ENCODE measurements at places on chromosomes 5 and 9.

DNA sequence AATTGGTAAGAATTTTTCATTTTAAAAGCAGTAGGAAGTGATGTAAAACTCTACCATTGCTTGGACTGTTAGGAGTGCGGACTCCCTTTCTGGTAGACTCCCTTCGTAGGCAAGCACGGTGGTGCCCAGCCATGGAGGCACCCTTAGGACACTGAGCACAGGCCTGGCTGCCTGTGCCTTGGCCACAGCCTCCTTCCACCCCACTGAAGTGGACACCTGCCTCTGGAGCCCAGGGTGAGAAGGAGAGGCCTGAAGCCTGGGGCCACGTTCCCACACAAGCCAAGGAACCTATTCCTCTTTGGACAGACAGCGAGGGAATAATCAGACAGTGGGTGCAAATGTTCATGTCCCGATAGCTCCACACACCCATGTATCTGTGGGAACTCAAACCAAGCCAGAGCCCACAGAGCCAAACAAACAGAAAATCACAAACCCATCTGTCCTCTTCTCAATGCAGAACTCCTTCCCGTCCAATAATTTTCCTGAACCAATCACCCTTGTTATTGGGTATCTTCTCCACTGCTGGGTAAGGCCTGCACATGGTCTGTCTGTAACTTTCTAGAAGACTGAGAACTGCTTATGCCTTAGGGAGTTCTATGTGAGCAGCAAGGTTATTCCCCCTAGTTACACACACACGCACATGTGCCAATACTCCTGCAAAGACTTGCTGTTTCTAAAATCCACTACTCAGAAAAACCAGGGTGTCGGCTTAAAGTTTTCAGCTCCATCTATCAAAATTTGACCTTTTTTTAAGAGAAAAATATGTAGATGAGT lies 45.2 kb downstream of the UBE2QL1 start:
- no peak for DNase-seq

DNA sequence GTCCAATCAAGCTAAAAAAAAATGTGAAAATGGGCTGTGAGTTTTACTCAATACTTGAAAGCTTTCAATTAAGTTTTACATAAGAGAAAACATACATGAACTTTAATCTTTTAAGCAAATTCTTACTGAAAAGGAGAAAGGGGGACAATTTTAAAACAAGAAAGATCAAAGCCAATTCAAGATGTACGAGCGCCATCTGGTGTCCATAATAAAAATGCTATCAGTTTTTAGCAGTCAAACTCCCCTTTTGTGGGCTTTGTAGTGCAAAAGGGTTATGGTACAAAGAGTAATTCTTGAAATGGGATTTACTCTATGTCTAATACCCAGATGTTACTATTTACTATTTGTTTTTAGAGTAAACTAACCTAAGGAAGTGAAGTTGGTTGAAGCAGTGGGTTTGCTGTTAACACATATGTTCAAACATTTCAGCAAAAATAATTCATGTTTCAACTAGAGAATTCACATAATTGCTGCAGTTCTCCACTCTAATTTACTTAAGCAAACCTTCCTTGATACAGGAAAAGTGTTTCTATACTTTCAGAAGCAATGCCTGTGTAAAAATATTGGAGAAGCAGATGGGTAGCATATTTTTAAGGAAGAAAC lies 228.2 kb upstream of the TYRP1 start:
- no peak for DNase-seq

DNA sequence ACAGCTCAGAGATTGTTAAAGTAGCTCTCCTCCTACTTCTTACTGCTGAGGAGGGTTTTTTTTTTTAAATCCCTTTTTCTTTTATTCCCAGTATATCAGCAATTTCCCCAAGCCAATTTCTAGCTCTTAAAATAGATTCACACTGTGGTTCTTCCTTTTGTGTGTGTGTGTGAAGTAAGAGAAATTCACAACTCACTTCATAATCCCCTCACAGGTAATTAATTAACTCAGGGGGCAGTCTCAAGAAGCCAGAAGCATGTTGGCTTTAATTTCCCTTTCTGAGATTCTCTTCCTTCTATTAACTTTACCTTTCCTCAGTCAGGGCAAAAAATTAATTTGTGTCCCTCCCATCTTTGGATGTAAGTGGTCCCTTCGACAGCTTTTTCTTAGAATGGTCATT lies 71.0 kb upstream of the HMHB1 start:
- DNase-seq, result no peak

DNA sequence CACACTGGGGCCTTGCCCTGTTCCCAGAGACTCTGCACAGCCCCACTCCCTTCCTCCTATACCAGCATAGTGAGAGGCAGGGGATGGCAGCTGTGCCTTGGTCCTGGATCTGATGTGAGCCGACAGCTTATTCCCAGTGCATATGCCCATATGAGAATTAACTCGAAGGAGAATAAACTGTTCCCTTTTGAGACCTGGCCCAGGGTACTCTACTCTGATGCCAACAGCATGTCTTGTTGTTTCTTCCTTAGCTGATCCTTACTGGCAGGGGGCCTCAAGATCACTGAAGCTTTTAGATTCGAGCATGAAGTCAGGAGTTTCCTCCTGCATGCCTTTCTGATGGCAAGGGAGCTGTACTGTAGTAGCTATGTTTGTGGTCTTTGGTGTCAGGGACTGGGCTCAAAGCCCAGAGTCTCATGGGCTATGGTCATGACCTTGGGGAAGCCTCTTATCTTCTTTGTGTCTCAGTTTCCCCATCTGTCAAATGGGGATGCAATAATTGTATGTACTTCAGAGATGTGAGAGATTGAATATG lies 57.1 kb downstream of the DOCK2 start:
- DNase-seq, result no peak

DNA sequence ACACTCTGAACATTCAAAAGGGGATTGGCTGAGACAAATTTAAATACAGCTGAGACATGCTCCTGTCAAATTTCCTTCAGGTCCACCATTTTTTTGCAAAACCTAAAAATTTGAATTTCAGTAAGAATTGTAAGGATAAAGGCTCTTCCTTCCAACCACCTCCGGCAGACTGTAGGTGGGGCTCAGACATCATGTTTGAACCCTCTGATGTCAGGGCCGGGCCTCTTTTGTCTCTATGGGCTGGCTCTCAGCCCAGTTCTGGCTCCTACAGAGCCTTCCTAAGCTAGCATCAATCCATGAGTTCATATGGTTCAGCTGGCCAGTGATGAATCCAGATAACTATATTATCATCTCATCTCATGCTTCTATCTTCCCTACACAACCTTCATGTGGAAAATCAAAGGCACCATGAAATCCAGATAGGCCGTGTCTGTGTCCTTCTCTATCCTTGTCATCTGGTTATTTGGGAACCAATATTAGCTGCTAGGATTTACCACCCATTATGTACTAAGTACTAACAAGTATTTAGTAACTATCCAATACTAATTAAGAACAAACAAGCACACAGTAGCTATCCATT lies 44.2 kb downstream of the NIPSNAP3B start:
- DNase-seq, result no peak

DNA sequence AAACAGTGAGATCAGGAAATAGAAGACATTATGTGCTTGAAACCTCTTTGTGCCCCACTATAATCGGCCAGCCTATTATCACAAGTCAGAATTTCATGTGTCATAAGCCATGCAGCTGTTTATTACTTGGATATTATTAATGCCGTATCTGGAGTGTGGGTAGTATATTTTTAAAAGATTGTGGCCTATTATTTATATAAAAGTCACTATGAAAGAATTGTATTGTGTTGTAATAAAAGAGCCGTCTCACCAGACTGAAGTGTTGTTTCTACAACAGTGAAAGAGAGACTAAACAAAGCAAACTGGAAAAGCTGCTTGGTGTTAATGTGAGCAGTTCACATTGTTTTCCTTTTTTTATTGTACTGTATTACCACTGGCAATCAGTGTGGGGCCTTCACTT lies 449.1 kb downstream of the PSAT1 start:
- DNase-seq, result no peak

GRCh38 chr9:76044266-76044819 lies 153.9 kb downstream of the PCSK5 start:
- no peak for DNase-seq

DNA sequence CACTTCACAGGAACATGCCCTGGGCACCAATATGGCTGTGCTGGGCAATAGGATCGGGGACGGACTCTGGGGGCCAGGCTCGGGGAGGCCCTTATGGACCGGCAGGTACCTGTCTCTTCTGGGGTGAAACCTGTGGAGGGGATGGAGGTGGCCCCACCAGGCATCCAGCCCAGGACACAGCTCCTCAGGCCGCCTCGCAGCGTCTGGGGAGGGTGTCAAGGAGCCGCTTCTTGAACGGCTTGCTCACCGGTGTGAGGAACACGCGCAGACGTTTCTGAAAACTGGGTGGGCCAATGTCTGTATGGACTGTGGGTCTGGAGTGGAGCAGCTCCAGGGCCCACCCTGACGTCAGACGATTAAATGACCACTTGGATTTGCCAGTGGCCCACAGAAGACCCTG lies 45.8 kb downstream of the PLEKHG4B start:
- DNase-seq, result no peak

DNA sequence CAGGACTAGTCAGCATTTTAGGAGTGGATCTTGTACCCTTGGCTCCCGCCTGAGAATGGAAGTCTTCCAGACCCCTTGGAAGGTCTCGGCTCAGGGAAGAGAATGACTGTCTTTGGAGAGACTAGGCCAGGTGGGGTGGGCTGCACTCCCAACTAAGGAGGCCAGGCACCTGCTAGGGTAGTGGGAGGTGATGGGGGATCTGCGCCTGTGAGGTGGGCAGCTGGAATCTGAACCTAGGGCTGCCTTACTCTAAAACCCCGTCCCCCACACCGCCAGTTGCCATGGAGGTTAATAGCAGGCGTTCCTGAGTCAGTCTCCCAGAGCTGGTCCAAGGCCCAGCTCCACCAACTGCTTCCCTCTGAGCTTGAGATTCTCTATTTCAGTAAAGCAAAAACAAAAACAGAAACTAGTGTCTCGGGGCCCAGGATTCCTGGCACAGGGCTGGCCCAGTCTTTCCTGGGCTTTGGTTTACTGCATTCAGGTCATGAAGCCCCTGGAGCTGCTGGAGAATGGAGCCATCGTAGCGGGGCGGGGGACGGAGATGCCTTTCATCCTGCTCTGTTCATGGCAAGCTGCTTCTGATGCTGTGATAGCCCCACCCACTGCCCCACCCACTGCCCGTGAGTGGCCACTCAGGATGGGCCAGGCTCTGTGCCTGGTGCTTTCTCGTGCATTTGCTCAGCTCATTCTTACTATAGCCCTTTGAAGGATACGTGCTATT lies 57.5 kb downstream of the DAB2IP start:
- DNase-seq, result no peak

DNA sequence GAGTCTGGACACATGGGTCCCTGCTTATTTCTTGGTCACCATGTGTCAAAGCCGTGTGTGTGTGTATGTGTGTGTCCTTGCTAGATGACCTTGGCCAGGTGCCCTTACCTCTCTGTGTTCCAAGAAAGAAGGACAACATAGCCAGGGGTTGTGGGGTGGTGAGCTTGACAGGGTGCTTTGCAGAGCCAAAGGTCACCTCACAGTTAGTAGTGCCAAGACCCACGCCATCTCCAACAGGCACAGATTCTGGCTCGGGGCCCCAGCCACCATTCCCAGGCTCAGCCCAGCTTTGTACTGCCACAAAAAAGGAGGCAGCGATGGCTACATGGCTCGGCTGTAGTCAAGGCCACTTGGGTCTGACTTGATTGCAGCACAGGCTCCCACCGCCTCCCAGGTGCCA lies 39.5 kb downstream of the CXXC5 start:
- DNase-seq, result no peak

GRCh38 chr5:31182136-31182535 lies 11.3 kb upstream of the CDH6 start:
- no peak for DNase-seq

- no peak for DNase-seq
Measured at GRCh38 chr9:123175854-123176629, 92.3 kb downstream of the STRBP start.

DNA sequence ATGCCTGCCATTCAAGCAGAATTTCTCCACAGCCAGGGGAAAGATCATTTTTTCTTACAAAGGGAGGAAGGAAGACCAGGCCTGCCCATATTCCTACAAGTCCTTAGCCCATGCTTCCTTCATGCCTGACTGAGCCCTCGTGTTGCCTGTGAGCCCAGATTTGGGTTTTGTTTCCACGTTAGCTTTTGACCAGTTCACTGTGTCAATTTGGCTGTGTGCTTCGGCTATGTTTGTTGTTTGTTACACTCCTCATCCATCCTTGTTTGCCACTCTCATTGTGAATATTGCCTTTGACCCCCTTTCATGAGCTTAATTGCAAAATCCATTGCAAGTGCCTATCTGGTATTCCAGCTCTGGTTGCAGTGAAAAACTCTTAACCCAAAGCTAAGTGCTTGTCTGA lies 84.7 kb upstream of the RIOK2 start:
- DNase-seq, result no peak

- no peak for DNase-seq
Measured at GRCh38 chr5:5705010-5705409, 282.5 kb downstream of the ICE1 start.

- no peak for DNase-seq
Measured at GRCh38 chr9:129698254-129698757, 32.9 kb downstream of the PRRX2 start.

- no peak for DNase-seq
Measured at GRCh38 chr9:124626276-124626675, 119.1 kb upstream of the NR5A1 start.

GRCh38 chr5:121497176-121497575 lies 354.5 kb upstream of the FTMT start:
- no peak for DNase-seq

- no peak for DNase-seq
Measured at GRCh38 chr9:79489261-79490000, 82.3 kb upstream of the TLE4 start.

DNA sequence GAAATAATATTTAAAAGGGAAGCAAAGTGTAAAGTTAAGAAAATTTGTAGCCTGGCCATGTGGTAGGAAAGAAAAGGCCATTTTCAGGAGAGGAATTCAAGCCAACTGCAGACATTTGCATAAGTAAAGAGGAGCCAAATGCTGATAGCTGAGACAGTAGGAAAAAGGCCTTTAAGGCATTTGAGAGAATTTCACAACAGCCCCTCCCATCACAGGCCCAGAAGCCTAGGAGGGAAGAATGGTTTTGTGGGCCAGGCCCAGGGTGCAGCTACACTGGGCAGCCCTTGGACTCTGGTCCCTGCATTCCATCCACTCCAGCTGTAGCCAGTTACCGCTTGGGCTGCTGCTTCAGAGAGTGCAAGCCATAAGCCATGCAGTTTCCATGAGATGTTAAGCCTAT lies 1556.8 kb downstream of the EFNA5 start:
- DNase-seq, result no peak

DNA sequence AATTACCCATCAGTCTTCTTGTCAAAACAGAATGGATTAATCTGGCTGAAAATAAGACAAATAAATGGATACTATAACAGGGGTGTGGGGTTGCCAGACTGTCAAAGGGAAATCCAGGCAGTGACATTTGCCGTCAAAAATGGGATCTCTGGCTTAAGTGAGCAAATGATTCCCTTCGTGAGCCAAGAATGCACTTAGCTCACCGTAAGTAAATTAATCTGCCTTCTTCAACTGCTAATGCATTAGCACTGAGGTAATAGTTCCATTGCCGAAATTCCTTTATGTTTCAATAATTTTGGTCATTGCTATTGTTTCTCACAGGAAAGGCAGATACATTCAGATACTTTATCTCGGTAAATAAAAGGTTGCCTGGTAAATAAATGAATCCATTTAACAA lies 377.8 kb downstream of the KIAA0825 start:
- no peak for DNase-seq

- DNase-seq, result no peak
Measured at GRCh38 chr9:36110434-36110833, 26.1 kb upstream of the GLIPR2 start.

All from NK-92 treated with Interleukin-12 subunit alpha and Interleukin-12 subunit beta, amount 100 ng/mL, for 24 hours (cell line).